ENCODE measurements at places on chromosomes 7 and 10.
A peak's percentile ranks its signal among the peaks of the same experiment; 100 is the strongest.

DNA sequence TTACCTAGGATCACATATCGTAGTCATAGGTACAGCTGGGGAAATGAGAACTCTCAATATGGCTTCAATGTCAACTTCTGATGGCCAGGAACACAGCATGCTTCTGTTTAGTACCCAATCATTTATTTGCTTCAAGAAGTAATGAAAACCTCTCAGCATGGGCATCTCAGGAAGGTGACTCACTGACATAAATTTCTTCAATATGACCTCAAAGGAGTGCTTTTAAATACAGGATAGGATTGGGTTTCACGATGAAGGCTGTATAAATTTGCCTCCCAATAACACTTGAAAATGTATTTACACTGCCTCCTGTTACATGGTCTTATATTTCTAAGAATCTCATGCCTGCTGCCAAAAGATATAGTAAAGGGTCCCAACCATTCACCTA, 15.1 kb downstream of the ITGA8 start:
- DNase-seq, result no peak

GRCh38 chr10:80159166-80159873, 26.8 kb downstream of the PLAC9 start:
- no peak for DNase-seq

- DNase-seq, result peak; percentile 86
Measured at GRCh38 chr10:44963772-44964633, 4.4 kb downstream of the RASSF4 start.

DNA sequence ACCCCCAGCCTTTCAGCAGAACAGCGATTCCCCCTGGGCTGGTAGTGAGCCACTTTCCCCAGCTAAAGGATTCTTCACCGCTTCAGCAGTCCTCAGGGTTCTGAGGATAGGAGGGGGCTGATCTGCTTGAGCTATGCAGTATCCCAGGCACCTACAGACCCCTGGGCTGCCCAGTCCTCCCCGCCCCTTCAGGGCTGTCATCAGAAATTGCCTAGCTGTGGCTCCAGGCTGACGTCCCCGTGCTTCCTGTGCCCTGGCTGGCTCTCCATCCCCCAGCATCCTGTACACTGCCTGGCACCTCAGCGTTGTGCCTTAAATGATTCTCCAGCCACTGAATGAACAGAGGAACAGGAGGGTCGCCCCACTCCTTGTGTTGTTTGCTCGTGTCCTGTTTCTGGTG, 38.4 kb upstream of the CDH23 start:
- no peak for DNase-seq

GRCh38 chr10:18523025-18523424, 128.4 kb downstream of the NSUN6 start:
- DNase-seq, result no peak

DNA sequence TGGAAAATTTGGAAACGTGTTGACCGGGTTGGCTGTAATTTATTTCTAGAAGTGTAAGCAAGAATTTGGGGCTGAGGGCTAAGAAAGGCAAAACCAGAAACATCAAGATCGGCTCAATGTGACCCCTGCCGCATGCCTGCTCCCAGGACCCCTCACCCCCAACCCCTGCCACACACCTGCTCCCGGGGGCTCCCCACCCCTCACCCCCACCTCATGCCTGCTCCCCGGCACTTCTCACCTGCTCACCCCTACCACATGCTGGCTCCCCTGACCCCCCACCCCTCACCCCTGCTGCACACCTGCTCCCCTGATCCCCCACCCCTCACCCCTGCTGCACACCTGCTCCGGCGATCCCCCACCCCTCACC, 19.0 kb upstream of the CFAP46 start:
- no peak for DNase-seq

DNA sequence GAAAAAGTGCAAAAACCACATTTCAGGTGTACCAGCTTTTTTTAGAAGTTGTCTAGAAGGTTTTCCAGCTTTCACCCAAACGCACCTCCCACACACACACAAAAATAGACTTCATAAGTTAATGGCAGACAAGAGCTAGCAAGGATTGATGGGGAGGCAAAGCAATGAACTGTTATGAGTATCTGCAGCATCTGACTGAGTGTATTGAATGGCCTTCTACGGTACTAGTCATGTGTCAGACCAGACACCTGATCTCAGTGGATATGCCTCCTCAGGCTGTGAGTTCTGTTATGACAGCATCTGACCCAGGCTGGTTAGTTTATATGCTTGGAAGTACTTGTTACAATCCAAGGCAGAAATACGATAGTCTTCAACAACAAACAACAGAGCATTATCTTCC, 406.1 kb upstream of the AUTS2 start:
- DNase-seq, result no peak

DNA sequence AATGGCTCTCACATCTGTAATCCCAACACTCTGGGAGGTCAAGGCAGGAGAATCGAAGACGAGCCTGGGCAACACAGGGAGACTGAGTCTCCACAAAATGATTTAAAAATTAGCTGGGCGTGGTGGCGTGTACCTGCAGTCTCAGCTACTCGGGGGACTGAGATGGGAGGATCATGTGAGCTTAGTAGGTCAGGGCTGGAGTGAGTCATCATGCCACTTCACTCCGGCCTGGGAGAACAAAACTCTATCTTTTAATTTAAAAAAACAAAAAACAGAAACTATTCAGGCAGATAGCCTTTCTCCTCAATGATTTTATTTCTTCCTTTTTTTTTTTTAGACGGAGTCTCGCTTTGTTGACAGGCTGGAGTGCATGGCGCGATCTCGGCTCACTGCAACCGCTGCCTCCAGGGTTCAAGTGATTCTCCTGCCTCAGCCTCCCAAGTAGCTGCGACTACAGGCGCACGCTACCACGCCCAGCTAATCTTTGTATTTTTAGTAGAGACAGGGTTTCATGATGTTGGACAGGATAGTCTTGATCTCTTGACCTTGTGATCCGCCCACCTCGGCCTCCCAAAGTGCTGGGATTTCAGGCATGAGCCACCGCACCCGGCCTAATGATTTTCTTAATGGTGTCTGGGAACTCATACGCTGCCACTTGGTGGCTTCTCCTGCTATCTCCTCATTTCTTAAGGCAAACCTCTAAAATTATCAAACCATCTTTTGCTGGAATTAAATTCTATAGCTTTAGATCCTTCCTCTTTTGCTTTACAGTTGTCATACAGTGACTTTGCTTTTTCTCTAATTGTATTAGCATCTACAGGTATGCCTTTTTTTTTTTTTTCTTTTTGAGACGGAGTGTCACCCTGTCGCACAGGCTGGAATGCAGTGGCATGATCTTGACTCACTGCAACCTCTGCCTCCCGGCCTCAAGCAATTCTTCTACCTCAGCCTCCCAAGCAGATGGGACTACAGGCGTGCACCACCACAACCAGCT, 22.9 kb downstream of the SRPK2 start:
- no peak for DNase-seq

Data from ELF-1 (cell line).